ENCODE measurements at places on chromosomes 2 and 18.

DNA sequence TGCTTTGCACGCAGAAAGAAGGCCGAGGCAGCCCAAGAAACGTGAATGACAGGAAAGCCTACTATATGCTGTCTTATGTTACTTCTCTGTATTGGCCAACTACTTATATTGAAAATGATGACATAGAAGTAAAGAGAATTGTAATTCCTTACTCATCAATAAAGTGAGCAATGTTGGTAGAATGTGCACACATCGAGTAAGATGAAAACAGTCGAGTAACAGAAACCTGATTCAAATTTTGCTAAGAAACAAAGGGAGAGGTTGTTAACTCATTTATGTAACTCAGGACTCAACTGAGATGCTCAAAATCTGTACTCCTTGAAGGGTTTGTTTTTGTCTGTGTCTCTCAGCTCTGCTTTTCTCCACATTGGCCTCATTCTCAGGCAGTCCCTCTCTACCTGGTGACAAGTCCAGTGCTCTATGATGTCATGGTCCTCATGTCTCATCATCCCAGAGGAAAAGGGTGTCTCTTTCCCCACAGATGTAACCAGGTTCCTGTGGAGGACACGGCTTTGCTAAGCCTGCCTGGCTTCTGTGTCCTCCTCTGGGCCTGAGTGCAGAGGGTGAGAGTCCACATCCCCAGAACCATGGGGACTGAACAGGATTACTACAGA, 30.3 kb upstream of the CCDC93 start:
- no peak for DNase-seq

GRCh38 chr2:84832772-84833461, 48.0 kb downstream of the TRABD2A start:
- no peak for DNase-seq

DNA sequence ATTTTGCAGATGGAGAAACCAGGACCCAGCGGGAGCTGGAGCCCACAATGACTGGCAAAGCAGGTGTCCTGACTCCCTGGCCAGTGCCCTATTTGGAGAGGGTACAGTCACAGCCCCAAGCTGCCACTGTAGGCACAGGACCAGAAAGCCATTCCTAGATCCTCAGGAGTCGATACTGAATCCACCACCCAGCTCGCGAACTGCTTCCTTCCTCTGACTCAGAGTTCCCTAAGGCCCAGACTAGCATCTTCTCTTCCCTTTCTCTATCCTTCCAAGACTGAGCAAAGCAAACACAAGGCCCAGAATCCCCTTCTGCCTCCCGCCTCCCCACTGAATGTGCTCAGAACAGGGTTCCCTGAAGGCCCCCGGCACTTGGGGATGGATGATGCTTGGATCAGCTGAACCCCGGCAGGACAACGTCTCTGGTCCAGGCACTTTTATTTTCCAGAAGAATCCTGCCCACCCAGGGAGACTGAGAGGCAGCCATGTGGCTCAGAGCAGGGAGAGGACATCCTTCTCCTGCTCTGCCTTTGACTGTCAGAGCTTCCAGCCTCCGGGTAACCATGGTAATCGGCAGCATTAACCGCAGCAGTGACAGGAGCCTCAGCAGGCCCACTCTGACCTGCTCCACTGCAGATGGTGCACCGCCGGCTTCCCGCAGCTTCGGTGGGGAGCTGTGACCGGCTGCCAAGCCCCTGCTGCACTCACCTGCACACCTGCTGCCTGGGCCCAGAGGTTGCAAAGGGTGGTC, 34.8 kb upstream of the KLHL29 start:
- DNase-seq: no peak

DNA sequence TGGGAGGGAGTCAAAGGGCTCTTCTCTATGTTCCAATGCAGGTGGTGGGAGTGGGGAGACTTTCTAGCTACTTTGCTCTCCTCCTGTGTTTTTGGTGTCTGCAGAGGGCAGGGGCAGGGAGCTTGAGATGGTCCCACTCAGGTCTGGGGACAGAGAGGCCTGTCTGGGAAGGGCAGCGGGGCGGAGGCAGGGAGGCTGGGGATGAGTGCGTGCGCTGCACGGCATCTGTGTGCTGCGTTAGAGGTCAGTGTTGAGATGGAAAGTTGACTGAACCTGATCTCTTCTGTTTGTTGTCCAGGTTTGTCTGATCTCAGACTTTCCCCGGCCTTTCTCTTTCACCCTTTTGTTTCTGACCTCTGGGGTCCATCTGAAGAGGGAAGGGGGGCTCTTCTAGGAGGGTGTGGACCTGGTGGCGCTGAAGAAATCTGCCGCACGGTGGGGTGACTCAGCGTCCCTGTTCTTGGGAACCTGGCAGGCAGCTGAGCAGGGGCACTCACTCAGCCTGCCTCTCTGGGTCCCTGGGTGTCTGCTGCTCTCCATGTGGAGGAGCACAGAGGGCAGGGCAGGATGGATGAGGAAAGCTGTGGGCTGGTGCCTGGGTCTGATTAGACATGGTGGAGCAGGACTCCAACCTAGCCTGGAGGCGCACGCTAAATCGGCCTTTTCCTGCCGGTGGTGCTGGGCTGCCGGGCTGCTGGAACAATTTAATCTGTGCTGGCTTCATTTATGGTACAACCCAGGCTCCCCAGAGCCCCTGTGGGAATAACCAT, 24.1 kb downstream of the IGFBP2 start:
- DNase-seq: no peak

DNA sequence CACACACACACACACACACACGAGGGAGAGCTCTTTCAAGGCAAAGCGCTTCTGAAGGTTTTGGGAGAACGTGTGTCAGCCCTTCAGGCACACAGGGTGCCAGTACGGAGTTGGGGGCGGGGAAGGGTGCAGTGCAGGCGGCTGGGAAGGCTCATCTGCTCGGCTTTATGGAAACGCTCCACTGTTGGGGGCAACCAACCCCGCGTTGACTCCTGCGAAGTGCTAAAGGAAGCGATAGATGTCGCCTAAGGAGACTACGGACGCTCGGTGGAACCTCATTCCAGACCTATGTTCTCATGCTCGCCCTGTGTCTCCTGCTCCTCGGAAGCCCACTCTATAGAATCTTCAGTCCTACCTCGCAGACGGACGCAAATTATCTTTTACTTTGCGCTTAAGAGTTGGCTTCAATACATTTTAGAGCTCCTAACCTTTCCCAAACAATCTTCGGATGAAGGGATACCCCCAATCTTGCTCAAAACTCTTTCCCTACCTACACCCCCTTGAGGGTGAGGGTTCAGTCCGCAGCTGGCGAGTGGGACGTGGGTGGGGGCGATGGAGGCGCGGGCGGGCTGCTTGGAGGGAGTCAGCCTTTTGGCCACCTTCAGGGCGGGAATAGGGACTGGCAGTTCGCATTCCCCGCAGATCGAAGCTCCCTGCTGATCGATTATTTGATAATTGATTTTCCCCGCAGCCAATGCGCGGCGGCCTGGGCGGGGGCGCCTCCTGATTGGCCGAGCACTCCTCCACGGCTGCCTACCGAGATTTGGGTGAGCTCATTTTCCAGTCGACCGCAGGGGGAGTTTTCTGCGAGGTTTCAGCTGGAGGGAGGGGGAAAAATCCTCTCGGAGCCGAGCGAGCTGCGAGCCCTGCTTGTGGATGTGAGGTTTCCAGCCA, 1.9 kb upstream of the MEIS1 start:
- DNase-seq: no peak

- DNase-seq: no peak
Measured at GRCh38 chr2:189865826-189866225, 81.6 kb downstream of the PMS1 start.

DNA sequence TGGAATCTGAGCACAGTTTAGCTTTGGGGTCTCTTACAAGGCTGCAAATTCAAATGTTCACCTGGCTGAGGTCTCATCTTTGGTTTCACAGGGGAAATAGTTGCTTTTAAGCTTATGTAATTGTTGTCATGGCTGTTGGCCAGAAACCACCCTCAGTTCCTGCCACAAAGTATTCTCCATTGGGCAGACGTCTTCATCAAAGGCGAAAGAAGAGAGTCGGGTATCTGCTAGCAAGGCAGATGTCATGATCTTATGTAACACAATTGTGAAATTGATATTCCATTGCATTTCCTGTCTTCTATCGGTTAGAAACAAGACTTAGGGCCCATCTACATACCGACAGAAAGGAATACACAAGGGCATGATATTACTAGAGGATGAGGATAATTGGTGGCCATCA, 816.2 kb downstream of the MBD2 start:
- DNase-seq: no peak

DNA sequence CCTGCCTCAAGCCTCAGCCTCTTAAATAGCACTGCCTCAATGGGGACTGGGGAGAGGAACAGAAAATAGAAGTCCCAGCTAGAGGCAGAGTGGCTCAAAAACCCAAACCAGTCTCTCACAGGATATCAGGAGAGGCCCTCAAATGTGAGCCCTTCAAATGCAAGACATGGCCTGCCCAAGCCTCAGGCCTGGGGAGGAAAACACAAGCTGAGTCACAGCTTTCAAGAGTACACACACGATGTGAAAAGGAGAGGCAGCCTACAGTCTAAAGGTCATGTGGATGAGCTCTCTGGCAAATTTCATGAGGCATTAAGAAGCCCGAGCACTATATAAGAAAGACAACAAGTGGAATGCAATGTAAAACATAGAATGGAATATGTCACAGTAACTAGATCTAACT, 316.6 kb upstream of the MEX3C start:
- DNase-seq: no peak

GRCh38 chr2:96146881-96147592, 1.8 kb upstream of the DUSP2 start:
- no peak for DNase-seq

DNA sequence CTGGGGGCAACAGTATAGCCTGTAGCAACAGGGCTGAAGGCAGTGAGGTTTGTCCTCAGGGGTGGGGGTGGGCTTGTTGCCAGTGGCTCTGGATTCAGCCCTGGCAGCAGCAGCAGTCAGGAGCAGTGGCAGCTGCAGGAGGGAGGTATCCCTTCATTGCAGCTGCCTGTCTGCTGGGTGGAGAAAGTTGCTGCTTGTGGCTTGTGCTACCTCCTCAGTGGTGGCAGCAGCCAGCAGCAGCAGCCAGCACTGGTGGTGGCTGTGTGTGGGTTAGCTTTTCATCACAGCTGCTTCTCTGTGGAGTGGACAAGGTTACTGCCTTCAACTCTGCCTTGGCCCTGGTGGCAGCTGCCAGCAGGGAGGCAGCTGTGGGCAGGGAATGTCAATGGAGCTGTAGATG, 94.9 kb downstream of the ARL6IP6 start:
- DNase-seq: no peak

GRCh38 chr2:103898561-103898960, 955.4 kb upstream of the POU3F3 start:
- DNase-seq: no peak

GRCh38 chr18:68148863-68149262, 566.0 kb downstream of the TMX3 start:
- no peak for DNase-seq

GRCh38 chr2:8486141-8486540, 195.7 kb upstream of the ID2 start:
- DNase-seq: no peak

DNA sequence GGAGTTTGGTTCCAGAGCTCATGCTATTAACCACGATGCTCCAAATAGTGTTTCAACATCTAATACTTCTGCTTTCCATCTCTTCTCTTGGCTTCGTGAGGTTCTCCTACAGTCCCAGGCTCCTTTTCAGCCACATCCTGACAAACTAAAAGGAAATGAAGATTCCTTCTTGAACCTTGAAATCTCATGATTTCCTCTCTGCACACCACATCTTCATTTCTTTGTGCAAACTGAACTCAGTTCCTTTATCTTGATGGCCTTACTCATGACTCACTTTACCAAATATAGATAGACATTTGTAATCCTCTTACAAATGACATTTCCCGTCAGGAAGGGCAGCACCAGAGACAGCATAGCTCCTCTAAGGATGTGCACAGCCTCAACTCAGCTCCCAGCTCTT, 50.0 kb upstream of the ITGA4 start:
- no peak for DNase-seq

Measured in stimulated activated CD8-positive, alpha-beta memory T cell treated with anti-CD3 and anti-CD28 coated beads, Interleukin-2, amount 100 ng/mL, for 1 hour (primary cell).